ENCODE measurements at places on chromosomes 6 and 20.

DNA sequence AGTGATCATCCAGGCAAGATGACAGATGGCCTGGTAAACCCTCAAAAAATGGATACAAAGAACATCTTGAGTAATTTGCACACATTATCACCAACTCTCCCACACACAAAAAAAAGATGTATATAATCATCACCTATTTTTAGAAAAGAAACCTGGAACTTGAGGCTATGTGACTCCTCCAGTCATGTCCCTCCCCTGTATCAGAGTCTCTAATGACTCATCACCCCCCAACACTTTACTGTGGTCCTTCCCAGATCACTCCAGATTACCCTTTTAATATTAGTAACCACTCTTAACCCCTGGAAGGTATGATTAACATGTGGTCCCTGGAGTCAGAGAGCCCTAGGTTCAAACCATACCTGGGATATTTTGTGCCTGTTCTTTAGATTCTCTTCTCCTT, 144.8 kb downstream of the ZNF217 start:
- DNase-seq: no peak

GRCh38 chr20:51321343-51322163, 221.0 kb downstream of the NFATC2 start:
- DNase-seq: no peak

GRCh38 chr20:63280929-63281545, 8.4 kb downstream of the ARFGAP1 start:
- DNase-seq: no peak

DNA sequence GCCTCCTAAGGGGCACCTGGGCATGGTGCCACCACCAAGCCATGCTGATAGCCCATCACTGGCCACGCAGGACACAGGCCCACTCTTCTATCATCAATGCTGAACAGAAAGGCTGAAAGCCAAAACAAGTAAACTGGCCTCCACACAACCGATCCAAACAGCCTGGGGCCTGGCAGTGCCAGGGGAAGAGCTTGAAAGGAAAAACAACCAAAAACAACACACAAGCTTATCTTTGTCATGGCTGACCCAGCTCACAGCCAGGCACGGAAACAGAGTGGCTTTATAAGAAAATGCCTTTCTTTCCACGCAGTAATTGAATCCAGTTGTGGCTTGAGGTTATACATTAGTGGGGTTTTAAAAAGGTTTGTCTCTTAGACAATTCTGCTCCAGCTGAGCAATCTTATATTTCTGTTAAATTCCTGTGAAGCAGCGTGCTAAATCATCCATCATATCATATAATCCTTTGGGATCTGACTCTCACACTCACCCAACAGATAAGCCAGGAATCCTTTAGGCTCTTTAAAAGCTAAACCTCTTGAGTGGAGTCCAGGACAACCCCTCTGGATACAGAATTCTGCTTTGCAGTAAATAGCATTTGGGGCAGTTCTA, 65.4 kb upstream of the SLC22A16 start:
- no peak for DNase-seq

Measured in activated CD8-positive, alpha-beta memory T cell treated with anti-CD3 and anti-CD28 coated beads for 24 hours (primary cell).